ENCODE measurements at places on chromosomes 3 and 15. TPM values are rescaled to one million over a fixed set of nuclear protein-coding genes. Genes with fewer than 3 reads are reported as not detected.

Gene GOLGA8G
- total RNA-seq = not detected

Gene PLA2G4F
- total RNA-seq = not detected

Gene OR4M2
- not detected for total RNA-seq

Gene PPP2R3A
- 16.1 TPM for total RNA-seq

Gene AHSG
- not detected for total RNA-seq

Gene CPLX3
- not detected for total RNA-seq

Gene CPN2
- total RNA-seq = not detected

Gene NEO1
- total RNA-seq = 26.2 TPM

Data from fibroblast of the aortic adventitia (primary cell).